ENCODE measurements at places on chromosomes 5 and 9. TPM values are rescaled to one million over a fixed set of nuclear protein-coding genes. Genes with fewer than 3 reads are reported as not detected.

Gene BTNL9
- total RNA-seq: 0.05 TPM

Gene DNAH5
- 0.17 TPM for total RNA-seq

Gene CATSPER3
- not detected for total RNA-seq

Gene SPACA9
- total RNA-seq: 1.4 TPM

Gene IRX1
- total RNA-seq: not detected

Gene SAXO1
- total RNA-seq: not detected

Gene FAM200C
- 3.8 TPM for total RNA-seq

Gene DMRT3
- total RNA-seq: not detected

Gene FSD1L
- total RNA-seq: 4.4 TPM

Gene AGGF1
- 33.8 TPM for total RNA-seq

Gene IRF1
- total RNA-seq: 26.4 TPM

Gene LPCAT1
- total RNA-seq: 33.8 TPM

Gene FOXD4
- total RNA-seq: 0.17 TPM

Gene GADD45G
- total RNA-seq: not detected

Gene SLC28A3
- total RNA-seq: not detected

Gene PCA3
- total RNA-seq: under 0.01 TPM

Gene DBH
- not detected for total RNA-seq

Gene ADAMTS16
- not detected for total RNA-seq

Gene GABRA1
- not detected for total RNA-seq

Gene NR5A1
- not detected for total RNA-seq
